Neural crest cell (in vitro differentiated cells): ENCODE measurements at places on chromosomes 2 and 18.

GRCh38 chr18:3434685-3435084 lies 15.3 kb upstream of the TGIF1 start:
- no peak for DNase-seq

- no peak for DNase-seq
Measured at GRCh38 chr2:24659862-24660261, 133.3 kb downstream of the PTRHD1 start.

DNA sequence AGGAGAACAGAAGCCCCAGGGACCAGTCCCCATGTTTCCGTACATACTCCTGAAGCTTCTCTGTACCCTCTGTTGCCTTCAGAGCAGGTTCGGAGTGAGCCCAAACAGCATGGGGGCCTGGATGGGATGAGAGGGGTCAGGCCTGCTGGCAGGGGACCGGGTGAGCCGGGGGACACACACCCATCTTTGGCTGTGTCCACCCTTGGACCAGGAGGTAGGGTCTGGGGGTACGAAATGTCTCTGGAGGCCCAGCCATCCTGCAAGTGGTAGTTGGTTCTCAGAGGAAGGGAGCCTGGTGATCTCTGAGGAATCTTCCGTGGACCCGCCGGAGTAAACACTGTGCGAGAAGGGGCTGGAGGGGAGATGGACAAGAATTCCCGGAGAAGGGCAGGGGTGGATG lies 15.3 kb downstream of the FBLN7 start:
- no peak for DNase-seq

DNA sequence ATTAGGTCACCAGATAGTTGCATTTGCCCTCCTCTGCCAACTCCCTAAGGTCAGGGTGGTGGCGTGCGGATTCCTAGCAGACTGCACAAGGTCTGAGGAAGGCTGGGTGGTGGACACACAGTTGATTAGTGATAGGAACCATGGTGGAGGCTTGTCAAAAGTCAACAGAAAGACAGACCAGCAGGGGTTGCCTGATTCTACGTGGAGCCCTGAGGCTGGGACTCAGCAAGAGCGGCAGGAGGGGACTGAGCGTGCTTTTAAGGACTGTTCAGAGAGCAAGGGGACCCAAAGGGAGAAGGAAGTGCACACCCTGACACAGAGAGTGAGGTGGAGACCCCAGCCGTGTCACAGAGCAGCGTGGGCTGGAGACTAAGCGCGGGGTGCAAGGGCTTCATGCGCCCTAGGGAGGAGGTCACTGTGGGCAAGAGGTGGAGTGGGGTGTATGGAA lies 513.2 kb downstream of the RNF144A start:
- no peak for DNase-seq

DNA sequence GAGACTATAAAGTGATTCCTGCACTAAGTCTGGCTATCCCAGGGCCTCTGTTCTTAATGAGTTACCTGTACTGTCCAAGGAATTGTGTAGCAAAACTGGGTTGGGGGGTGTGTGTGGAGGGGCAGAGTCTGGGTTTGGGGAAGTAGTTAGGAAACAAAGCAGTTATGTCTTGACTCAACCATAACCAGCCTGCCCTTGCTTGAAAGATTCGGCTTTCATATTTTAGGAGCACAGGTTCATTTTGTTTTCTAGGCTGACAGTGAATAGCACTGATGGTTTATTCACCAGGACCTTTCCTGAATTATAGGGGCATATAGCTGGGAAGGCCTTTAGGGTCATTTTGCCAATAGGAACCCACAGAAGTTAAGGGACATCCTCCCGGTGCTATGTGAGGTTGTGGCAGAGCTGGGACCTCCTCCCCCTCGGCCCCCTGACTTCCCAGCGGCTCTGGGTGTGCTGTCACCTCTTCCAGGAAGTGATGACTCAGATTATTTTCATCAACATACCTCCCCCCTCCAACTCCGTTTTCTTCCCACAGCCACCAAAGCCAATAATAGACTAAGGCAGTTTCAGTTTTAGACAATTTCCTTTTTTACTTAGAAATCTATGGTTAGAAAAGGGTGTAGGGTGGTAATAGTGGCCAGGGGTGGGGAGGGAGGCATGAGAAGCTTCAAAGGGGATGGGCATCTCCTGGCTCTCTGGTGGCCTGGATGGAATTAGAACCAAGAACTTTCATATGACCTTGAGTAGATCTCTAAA lies 44.8 kb downstream of the SETBP1 start:
- DNase-seq, result no peak
